GM12891 (cell line): ENCODE measurements at places on chromosomes 7 and 10.
A peak's percentile ranks its signal among the peaks of the same experiment; 100 is the strongest.

GRCh38 chr7:92002720-92003119 lies 62.1 kb downstream of the AKAP9 start:
- DNase-seq = no peak

DNA sequence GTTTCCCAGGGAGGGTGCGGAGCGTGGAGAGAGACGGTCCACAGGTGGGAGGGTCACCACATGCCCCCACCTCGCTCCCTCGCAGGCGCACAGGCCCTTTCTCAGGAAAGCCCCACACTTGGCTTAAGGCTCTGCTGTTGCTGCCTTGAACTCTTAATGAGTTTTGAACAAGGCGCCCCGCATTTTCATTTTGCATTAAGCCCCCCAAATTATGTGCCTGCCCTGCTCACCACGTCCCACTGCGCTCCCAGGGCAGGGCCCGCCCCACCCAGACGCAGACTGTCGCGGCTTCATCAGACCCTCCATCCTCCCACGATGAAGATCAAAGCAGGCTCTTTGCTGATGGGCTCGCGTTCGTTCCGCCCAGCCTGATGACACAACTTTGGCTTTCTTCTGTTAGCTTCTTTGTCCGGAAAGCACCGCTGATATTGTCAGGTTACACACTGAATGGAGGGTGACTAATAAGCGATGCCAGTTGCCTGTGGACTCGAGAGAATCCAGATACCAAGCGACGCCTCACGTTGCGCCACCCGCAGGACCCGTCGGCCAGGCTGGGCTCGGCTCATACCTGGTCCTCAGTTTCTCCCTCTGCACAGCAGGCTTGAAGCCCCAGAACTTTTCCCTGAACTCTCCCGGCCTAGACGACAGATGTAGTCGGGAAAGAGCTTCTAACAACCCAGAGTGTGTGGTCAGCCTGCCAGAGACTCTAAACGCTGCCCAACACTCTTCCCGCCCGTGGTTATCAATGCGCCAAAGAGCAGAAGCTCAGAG lies 9.5 kb downstream of the CALML3 start:
- DNase-seq = no peak

GRCh38 chr10:79244068-79244442 lies 103.2 kb upstream of the PPIF start:
- no peak for DNase-seq

DNA sequence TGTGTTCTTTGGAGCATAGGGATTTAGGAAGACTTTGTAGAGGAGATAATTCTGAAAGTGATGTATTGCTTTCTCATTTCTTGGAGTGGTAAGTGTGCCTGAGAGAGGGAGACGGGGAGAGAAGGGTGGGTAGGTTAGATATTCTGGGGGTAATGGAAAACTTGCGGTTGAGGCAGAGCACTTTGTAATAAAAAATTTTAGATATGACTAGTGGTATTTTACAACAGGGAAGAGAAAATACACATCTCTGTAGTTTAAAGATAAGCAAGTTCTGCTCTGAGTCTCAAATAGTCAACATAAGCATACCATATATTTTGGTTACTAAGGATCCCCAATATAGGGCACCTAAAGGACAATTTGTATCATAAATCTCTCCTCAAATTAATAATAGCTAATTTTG lies 6.6 kb downstream of the VPS50 start:
- DNase-seq = no peak

GRCh38 chr7:98287486-98287959 lies 6.0 kb downstream of the BRI3 start:
- no peak for DNase-seq

GRCh38 chr10:77493851-77494261 lies 143.8 kb downstream of the KCNMA1 start:
- DNase-seq = no peak

DNA sequence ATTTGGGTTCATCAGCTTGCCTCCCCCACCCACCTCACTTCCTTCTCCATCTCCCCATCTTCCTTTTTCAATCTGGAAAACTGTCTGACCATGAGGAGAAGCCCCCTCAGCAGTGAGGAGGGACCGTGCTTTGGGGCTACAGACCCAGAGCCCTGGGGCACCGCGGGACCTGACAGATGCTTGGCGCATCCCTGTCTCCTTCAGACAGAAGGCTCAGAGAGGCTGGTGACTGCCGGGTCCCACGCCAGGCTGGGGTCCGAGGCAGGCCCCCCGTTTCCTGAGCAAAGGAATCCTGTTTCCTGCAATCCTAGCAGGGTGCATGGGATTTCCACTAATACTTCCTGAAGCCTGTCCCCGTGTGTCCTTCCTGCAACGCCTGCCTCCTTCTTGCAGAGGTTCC lies 147.0 kb downstream of the FANK1 start:
- DNase-seq = no peak

DNA sequence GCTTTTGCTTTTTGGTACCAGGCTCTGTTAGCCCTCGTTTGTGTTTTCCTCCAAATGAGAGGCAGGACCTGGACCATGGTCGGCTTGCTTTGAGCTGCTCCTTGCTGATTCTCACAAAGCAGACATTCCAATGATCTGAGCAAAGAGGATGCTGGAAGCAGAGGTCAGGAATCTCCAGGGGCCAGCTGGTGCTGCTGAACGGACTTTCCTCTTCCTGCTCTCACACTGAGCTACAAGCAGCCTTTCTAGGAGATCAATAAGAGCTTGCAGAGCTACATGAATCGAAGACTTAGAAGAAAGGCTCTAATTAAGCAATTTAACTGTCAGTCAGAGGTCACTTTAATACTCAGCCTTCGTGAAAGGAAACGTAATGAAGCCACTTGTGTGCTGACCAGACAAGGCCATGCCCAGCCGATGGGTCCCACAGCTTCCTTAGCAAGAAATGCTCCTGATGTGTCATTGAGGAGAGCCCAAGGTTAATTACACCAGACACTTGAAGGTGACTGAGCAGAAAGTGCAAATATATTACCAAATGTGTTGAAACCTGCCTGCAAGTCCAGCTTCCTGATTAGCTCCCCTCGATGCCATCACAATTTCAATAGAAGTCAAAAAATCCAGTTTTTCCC lies 151.3 kb upstream of the RSU1 start:
- DNase-seq = no peak

GRCh38 chr7:80428161-80429054 lies 83.5 kb downstream of the GNAT3 start:
- peak; percentile 1 for DNase-seq

DNA sequence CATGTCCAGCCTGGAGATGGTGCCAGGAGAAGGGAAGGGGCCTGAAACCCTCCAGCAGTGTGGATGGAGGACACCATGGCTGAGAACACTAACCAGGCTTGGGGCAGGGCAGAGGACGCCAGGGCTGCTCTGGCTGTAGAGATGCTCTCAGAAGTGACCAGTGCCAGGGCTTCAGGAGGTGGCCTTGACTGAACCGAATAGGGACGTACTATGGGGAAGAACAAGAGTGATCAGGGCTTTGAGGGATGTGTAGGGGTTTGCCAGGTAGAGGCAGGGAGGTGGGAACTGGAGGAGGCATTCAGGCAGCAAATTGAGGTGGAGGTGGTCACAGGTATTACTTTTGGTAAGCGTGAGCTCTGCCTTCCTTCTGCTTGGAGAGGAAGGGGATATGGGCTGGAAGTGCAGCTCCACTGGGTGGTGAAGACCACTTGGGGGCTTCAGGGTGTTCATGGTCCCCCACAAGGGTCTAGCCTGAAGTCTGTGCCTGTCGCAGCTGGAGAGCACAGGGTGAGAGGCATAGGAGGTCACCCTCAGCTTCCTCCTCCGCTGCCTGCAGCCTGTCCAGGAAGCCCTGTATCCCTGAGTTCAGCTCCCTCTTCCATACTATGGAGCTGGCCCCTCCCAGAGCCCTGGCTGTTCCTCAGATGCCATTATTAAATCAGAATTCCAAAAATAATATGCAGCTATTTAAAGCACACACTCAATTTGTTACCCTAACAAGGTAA lies 27.8 kb downstream of the ADCY1 start:
- no peak for DNase-seq

GRCh38 chr10:89867964-89868363 lies 166.6 kb downstream of the KIF20B start:
- DNase-seq = no peak

GRCh38 chr7:42253316-42253715 lies 16.3 kb upstream of the GLI3 start:
- DNase-seq = no peak

- DNase-seq = no peak
These were observed 55.1 kb upstream of the ZEB1 start for GRCh38 chr10:31263903-31264302.

DNA sequence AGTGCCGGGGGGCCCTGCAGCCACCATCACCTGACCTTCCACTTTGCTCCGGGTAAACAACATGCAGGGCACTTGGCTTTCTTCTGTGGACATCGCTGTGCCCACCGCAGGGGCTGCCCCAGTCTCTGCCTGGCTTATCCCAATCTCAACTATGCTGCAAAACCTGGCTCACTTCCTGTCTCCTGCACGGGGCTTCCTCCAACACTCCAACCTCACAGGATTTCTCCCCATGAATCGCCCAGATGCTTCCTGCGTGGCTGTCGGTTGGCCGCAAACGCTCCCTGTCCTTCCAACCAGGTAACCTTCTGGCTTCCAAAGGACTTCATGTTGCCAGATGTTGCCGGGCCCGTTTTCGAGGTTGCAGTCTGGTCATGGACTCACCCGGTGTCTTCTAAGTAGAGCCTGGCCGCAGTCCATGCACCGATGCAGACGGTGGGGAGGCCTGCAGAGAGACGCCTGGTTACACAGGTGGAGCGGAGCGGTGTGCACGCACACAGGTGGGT lies 109.0 kb downstream of the VIPR2 start:
- DNase-seq = no peak

GRCh38 chr7:2210551-2211258 lies 22.0 kb downstream of the MAD1L1 start:
- DNase-seq = no peak

DNA sequence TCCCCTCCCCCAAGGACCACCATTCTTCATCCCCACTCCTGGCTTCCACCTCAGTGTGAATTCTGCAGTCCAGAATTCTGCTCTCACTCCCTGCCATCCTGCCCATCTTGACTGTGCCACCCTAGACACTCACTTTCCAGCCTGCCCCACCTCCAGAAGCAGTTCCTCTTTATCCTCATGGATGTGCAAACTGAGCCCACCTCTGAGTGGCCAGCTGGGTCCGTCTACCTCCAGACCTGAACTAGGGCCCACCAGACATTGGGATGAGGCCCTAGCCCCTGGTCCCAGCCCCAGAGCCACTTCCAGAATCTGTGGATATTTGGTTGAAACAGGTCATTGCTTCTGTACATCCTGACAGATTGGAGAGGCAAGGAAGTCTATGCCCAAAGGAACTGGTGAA lies 58.5 kb downstream of the GRID1 start:
- no peak for DNase-seq

DNA sequence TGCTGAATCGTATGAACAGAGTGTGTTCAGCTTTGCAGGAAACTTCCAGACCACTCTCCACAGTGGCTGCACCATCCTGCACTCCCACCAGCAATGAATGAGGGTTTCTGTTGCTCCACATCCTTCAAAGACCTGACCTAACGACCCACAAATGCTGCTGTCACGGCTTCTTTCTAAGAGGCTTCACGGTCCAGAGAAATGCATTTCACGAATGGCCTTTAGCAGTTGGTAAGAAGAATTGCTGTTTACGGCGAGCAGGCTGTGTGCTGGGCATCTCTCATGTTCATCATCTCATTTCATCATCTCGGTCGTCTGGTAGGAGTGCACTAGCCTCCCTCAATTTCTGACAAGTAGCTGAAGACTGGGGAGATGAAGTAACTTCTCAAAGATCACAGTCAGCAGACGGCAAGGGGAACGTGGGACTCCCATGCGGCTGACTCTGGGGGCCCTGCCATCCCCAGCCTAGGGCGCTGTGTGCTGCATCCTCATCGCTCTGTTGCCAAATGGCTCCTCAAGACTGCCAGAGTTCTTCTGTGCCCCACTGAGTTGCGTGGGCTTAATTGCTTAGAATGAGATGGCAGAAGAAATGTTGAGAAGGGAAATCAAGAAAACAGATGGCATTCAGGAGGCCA lies 72.9 kb downstream of the ADARB2 start:
- DNase-seq = no peak

DNA sequence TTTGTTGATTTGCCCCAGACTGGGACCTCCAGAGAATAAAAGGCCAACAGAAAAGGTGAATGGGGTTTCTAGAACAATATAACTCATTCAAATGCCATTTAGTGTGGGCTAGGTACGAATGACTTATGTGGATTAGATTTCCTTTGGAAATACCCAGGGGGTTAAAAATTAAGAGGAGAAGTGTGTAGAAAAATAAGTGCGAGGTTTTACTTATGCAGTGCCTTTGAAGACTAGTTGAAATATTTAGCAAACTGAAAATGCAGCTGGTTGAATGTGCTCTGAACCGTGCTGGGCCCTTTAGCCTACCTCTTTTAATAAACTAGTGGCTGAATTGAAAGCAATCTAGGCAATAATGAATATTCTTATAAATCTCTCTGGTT lies 180.6 kb downstream of the LRMDA start:
- DNase-seq = no peak

DNA sequence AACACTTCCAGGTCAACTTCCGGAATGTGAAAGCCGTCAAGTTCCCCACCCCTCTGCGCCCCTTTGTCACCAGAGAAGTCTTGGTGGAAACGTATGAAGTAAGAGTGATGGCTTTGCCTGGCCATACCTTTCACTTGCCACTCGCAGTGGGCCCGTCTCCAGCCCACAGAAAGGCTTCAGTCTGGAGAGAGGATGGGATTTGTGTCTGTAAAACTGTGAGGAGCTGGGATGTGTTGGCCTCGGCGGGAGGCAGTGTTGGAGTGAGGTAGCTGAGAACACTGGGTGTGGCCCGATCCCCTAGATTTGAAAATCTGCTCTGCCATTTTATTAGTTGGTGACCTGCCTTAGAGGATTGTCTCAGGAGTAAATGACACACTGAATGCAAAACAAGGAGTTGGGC lies 6.4 kb downstream of the ADCK2 start:
- no peak for DNase-seq

DNA sequence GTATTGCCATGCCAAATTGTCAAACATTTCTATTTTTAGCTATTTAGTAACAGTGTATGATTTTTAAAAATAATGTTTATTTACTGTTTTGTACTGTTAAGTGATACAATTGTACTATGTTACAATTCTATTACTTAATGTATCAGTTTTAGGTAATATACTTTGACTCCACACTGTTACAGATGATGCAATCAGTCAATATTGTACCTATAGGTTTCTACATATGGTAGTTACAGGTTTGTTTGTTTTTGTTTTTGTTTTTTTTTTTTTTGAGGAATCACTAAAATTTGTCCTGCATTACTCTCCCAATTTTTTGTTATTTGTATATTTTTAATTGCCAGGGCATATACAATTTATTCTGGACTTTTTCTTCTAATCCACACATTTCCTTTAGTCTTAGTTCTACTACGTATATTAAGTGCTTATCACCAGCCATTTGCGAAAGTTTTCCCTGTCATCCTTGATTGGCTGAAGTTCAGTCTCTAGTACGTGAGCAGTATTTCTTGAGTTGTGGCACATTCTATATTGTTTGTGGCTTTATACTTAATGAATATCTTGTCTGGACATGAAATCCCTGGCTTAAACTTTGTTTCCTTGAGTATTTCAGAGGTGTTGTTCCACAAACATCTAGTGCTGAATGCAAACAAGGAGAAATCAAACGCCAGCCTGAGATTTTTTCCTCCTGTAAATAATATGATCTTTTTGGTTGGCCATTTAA lies 114.1 kb downstream of the MAGI2 start:
- DNase-seq = no peak
